ENCODE measurements at places on chromosomes 5 and 9.

DNA sequence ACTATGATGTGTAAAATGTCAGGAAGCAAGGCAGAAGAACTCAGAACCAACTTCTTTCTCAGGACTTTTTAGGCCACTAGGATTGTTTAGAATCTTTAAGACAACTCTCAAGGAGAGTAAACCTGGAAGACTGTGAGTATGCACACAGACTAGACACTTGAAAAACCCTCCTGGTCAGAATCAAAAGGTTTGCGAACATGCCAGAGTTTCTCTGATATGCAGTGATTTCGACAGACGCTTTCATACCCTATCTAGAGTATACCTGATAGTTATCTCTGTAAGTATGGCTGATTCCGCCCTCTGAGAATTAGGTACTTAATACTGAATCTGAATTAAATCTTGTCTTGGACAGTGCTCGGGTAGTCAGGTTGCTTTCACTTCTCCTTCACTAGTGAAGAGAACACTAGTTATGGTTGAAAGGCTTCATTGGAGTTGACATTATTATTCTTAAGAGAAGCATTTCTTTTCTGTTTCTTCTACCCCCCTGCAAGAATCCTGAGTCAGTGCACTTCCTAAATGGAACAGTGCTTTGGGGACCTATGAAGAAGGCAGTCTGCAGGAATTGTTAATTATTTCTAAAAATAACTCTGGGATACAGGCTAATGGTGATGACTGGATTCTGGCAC is 158.1 kb downstream of the HACD4 start:
- no peak for DNase-seq

GRCh38 chr5:38554403-38554802 is 2.0 kb downstream of the LIFR start:
- no peak for DNase-seq

DNA sequence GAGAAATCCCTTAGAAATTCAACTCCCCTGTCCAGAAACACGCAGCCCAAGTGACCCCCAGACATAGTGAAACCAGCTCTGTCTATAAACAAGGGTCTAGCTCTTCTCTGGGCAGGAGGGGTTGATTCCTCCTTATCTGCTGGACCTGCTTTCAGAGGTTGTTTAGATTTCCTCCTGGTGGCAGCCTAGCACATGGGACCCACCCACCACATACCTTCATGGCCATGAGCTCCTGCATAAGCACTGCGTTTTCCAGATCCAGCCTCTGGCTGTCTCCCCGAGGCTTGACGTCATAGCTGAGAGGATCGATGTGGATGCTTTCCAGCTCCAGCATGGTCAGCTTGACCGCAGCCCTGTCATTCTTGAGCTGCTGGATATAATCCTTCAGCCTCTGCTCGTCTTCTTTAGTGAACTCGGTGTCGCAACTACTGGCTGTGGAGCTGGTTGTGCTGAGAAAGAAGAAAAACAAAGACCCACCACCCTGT is 77.0 kb downstream of the DCP2 start:
- DNase-seq = no peak

DNA sequence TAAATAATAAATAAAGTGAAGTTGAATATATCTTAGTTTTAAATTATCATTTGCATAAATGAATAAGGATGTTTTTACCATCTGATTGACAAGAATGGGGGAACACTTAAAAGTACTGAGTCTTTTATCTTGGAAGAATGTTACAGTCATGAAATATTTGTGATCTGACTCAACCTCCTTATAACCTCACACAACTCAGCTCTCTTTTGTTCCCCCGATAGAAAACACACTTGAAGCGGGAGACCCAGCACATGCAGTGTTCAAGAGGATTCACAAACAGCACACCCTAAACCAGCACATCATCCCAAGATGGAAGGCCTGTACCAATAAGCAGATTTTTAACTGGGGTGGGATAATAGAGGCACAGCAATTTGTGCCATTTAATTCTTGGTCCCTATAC is 15.5 kb downstream of the BAAT start:
- no peak for DNase-seq

DNA sequence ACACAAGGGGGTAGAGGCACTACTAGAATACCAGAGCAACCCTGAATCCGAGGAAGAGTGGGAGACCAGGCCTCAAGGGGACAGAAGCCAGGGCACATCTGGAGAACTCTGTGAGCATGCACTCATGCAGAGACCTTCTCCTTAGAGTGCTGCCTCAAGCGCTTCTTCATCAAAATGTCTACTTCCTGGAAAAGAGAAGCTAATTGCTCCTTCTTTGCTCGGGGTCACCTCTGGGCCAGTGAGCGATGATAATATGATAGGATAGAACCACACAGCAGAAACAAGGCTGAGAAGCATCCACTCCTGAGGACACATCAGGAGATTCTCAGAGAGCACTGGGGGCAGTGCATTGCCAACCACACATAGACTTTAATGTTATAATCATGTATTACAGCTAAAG is 23.7 kb upstream of the LMNB1 start:
- no peak for DNase-seq

- no peak for DNase-seq
Observed at GRCh38 chr9:97659771-97660170, 26.1 kb downstream of the NCBP1 start.

- peak; percentile 75 for DNase-seq
Observed at GRCh38 chr5:176573564-176574296, 24.6 kb downstream of the CDHR2 start.

DNA sequence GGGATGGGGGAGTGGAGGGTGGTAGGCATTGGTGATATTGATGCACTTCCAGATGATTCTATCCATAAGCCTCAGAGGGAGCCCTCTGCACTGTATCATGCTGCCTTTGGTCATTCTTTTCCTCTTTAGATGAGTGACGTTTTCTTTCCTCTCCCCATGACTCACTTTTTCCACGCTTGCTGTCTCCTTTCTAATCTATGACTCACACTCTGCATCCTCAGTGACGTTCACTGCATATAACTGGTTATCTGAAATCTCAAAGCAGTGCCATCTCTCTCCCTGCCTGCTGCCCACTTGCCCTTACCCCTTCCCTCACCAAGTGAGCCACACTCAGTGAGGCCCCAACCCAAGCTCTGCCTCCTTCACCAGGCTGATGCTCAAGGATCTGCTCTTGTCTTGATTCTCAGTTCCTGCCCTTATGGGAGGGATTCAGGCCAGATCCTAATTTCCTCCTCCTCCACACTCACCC is 31.6 kb downstream of the PTGS1 start:
- peak; percentile 75 for DNase-seq

DNA sequence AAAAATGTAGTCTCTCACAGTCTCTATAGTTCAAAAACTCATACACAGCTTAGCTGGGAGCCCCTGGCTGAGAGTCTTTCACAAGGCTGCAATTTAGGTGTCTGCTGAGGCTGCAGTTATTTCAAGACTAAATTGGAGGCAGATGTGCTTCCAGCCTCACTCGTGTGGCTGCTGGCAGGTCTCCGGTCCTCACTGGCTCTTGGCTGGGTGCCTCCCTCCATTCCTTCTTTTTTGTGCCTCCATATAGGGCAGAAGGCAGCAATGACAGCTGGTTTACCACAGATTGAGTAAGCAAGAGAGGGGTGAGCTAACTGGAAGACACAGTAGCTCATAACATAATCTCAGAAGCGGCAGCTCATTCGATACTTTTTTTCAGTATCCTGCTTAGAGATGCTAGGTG is 2167.7 kb upstream of the WWC1 start:
- DNase-seq = no peak

GRCh38 chr5:134188092-134188491 is 11.3 kb upstream of the SKP1 start:
- DNase-seq = no peak

Data from activated CD4-positive, alpha-beta T cell treated with anti-CD3 and anti-CD28 coated beads, Interleukin-2, Interleukin-4, amounts not matched to agents 100 ng/mL and 50 ng/mL, durations not matched to agents 16 hours and 8 hours (primary cell).